RPMI7951 (cell line): ENCODE measurements at places on chromosomes 1 and 21. TPM values are rescaled to one million over a fixed set of nuclear protein-coding genes. Genes with fewer than 3 reads are reported as not detected.
A peak's percentile ranks its signal among the peaks of the same experiment; 100 is the strongest.

KCNE1 gene
- not detected in 2 replicates for total RNA-seq

TNFAIP8L2 gene
- total RNA-seq: not detected in 2 replicates

TENT5C gene
- 0.36 and 0.78 TPM in 2 replicates for total RNA-seq

HTR6 gene
- total RNA-seq: 0.10 TPM in 1 of 2 replicates, not detected in the other

INSRR gene
- total RNA-seq: not detected in 2 replicates

LGALS8 gene
- total RNA-seq: 47.6 and 48.0 TPM in 2 replicates

HUNK gene
- 0.20 and 0.48 TPM in 2 replicates for total RNA-seq

ZNF593OS gene
- total RNA-seq: not detected in 2 replicates

LRRC52 gene
- total RNA-seq: not detected in 2 replicates

GRCh38 chr21:29195981-29196669, 65.7 kb downstream of the MAP3K7CL start:
- peak; percentile 94 for DNase-seq

GRCh38 chr1:76115171-76115570, 40.6 kb downstream of the ST6GALNAC3 start:
- DNase-seq: no peak

- DNase-seq: no peak
These were observed 132.1 kb downstream of the RPS6KC1 start for GRCh38 chr1:213183036-213183672.

GRCh38 chr1:220711056-220711809, 21.1 kb downstream of the C1orf115 start:
- no peak for DNase-seq

- DNase-seq: no peak
These were observed 21.3 kb upstream of the LRRC3 start for GRCh38 chr21:44433791-44434567.

- DNase-seq: no peak
These were observed 19.3 kb upstream of the ADARB1 start for GRCh38 chr21:45054927-45055612.

DNA sequence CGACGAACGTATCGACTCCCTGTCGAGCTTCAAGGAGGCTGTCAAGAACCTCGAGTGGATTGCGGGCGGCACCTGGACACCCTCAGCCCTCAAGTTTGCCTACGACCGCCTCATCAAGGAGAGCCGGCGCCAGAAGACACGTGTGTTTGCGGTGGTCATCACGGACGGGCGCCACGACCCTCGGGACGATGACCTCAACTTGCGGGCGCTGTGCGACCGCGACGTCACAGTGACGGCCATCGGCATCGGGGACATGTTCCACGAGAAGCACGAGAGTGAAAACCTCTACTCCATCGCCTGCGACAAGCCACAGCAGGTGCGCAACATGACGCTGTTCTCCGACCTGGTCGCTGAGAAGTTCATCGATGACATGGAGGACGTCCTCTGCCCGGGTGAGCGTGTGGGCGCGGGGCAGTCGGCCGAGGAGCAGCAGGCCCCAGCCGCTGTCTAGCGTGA, 28.0 kb downstream of the COL6A2 start:
- DNase-seq: no peak

DNA sequence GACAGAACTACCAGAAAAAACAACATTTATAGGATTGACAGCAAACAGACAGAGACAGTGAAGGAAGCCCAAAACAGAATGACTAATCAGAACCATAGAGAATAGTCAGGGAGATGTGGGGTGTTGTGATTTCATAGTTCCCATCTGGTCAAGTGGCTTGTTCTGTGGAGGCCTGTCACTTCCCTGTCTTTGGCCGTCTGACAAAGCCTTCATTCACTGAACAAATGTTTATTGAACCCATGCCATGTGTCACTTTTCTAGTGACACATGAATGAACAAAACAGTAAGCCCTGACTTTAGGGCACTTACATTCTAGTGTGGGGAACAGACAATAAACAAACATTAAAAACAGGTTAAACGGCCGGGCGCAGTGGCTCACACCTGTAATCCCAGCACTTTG, 3.2 kb upstream of the SRRM1 start:
- DNase-seq: peak; percentile 38

GRCh38 chr1:29590583-29591565, 354.6 kb downstream of the PTPRU start:
- peak; percentile 99 for DNase-seq

- DNase-seq: peak; percentile 77
These were observed 1.4 kb downstream of the PMF1 start for GRCh38 chr1:156214024-156214748.

DNA sequence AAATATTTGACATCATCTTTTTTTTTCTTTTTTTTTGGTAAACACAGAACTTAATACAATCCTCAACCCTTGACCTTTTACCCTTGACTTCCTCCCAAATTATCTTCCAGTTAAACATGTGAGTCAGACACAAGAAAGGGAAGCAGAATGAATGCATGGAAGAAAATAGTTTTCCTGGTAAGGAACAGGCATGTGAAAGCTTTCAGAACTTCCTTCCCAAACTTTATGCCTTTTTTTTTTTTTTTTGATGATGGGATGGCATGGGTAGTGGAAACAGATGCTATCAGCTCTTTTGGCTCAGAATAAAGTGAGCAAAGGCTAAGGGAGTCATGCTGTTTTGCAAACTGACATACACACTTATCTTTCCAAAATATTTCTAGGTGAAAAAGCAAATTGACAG, 1079.1 kb downstream of the TTLL7 start:
- no peak for DNase-seq

DNA sequence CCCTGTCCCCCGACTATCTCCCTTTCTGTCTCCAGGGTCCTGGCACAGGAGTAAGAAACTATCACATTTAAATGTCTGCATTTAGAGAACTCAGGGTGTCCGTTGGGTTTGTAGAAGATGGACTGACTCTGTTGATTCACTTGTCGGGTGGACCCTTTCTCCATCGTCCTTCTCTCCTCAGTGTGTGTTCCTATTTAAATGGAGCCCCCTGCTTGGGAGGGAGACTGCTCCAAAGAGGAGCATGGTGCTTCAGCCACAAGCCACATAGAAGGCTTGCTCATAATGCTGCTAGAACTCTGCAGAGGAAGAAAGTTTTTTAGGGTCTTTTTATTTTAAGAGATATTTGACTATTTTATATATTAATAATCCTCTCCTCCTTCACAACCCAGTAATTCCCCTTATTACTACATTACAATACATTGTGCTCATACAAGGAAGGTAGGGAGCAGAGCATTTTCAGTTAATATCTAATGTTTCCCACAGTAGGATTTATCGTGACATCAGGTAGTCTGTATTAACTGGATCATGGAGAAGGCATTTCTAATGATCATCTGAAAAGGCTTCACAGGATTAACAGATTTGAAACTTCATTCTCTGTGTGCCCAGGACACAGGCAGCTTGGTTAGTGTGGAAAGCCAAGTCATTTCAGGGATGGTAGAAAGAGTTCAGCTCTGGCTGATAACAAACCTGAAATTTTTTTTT, 13.8 kb downstream of the FGGY start:
- no peak for DNase-seq

DNA sequence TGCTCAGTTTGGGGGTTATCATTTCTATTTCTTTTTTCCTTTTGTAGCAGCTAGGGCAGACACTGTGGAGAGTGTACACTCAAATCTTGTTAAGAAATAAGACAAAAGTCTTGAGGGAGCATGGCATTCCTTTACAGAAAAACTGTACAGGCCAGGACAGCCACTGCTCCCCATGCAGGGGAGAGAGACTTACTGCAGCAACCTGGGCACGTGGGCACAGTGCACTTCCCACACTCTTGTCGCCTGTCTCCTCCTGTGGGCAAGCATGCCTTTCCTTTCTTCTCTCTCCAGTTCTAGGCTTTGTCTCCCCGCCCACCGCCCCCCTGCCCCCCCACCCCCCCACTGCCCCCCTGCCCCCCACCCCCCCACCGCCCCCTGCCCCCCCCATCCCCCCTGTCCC, 51.9 kb downstream of the PHC2 start:
- no peak for DNase-seq

- no peak for DNase-seq
These were observed 387.1 kb downstream of the OMA1 start for GRCh38 chr1:58159434-58159830.

DNA sequence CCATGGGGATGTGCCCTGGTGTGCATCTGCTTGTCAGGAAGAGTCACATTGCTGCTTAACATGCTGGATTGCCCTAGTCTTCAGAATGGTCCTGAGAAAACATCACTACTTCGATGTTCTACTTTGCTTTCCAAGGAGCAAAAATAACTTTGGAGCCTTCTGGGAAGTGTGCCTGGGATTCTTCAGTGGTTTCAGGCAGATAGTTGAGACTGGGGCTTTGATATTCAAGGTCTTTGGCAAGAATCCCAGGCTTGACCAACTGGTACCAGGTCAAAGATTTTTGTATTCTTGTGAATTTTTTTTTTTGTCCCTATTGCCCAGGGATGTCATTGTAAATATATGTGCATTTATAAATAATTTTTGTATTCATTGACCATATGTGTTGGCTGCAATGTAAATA, 51.4 kb downstream of the LRIG2 start:
- DNase-seq: no peak

DNA sequence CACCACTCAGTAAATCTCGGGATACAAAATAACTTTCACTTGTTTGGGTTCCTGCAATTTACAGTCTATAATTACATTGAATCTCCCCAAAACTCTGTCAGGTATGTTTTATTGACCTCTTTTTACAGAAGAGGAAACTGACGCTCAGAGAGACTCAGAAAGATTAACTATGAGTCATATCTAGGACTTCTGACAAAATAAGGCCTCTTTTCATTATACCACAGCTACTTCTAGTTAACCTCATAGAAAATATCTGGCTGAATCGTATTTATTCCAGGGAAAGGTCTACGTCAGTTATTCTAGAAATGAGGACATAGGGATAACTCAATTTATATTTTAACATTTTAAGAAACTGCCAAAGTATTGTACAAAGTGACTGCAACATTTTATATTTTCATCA, 211.1 kb upstream of the FAM78B start:
- peak; percentile 7 for DNase-seq

DNA sequence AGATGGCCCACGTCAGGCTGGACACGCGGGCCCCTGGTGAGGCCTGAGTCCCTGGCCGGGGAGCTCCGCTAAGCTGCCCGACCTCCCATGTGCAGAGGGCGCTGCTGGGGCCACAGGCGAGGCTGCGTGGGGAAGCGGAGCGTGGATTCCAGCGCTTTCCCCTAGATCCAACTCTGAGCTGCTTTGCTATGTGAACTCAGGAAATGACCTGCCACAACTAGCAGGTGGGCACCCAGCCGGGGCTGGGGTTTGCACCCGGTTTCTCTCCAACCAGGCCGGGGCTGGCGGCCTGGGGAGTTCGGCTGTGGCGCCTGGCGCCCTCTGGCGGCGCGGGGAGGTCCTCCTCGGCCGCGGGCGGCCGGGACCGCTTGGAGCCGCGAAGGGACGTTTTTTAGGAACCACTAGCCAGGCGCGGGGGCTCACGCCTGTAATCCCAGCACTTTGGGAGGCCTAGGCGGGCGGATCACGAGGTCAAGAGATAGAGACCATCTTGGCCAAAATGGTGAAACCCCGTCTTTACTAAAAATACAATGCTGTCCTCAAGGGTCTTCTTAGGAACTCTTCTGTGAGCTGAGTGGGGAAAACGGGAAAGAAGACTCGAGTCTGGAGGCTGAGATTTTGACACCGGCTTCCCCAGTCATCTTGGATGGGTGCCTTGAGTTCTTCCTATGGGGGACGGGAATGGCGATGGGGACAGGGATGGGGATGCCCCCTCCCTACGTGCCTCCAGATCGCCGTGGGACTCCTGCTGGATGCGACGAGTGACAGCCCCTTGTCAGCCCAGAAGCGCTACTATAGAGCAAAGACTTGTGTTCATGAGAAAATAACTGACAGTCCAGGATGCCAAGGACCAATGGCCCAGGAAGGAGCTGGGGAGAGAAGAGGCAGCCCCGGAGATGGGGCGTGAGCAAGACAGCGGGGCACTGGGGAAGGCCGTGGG, 12.6 kb downstream of the PYCR2 start:
- no peak for DNase-seq

DNA sequence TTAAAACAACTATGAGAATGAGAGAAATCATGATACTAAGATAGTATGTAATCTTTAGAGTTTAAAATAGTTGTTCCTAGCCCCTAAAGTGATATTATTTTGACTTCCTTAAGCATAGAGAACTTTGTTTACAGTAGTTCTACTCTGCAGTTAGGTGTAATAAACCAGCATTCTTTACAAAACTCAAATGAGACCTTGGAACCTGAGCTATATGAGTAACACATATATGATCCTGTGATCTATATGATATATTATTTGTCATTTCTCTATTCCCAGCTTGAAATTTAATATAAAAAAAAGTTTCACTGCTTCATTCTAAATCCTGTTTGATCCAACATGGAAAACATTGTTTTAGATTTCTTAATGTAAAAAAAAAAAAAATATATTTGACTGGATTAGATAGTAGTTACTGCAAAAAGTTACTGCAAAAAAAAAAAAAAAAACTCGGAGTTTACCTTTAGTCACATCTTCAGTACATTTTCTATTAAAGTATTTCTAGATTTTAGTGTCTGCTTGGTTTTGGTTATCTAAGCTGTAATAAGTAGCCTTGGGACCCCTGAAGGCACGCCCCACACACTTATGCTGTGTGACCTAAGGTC, 463.8 kb downstream of the USP25 start:
- DNase-seq: no peak
